ENCODE measurements at places on chromosomes 12 and 14.
A peak's percentile ranks its signal among the peaks of the same experiment; 100 is the strongest.

- DNase-seq: peak; percentile 88
Measured at GRCh38 chr12:459430-460258, at the start of gene B4GALNT3. Gene B4GALNT3, plus strand, starts transcription at chr12:459939. Its CDS starts 438 bp downstream, at chr12:460377.

- no peak for DNase-seq
Measured at GRCh38 chr14:61388976-61389576, 67.7 kb downstream of the PRKCH start.

DNA sequence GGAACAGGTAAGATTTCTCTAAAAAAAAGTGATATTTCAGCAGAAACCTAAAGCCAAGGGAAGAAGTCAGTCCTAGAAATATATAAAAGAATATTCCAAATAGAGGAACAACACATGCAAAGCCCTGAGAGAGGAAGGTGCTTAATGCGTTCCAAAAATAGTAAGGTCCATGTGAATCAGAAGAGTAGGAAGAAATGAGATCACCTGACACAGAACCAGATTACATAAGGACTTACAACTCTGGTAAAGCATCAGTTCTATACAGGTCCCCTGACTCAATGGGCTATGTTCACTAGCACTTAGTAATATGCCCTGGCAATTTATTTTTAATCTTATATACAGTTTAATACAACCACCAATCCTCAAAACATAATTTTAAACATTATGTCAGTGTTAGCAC lies 30.0 kb downstream of the SENP1 start:
- DNase-seq: no peak

- DNase-seq: no peak
Measured at GRCh38 chr12:108915632-108916133, 35.8 kb downstream of the DAO start.

Data from SK-N-SH (cell line).